ENCODE measurements at places on chromosomes 4 and X. TPM values are rescaled to one million over a fixed set of nuclear protein-coding genes. Genes with fewer than 3 reads are reported as not detected.

DNA sequence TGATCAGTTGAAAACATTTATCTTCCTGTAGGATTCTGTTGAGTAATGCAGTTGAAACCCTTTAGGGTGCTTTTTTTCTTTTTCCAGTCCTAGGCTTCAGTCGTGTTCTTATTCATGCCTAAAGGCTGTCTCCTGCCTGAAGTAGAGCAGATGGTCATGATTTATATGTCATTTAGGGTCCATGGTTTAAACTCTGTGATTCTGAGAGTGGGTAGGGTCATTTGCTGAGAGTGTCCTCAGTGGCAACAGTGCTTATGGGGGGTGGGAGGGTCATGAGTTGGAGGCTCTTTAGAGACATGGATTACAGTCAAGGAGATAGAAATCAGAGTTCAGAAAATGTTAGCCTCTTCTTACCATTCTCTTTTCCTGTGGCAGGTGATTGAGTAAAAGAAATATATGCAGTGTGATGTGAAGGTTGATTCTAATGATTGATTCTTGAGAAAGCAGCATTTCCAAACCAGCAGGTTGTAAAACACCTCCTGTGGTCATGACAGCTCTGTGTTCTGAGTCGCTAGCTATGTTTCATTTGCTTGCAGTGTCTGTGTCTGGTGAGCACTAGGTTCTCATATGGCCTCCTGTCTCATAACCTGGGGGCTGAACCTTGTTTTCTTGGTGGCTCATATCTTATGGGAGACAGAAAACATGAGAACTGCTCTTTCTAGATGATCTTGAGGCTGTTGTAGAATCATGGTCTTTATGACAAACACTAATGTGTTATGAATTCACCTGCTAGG lies 60.4 kb downstream of the JADE1 start:
- H3K36me3 ChIP-seq, result no peaks in the 10 kb centered on the region
- H3K27me3 ChIP-seq, result no peaks in the 10 kb centered on the region

DNA sequence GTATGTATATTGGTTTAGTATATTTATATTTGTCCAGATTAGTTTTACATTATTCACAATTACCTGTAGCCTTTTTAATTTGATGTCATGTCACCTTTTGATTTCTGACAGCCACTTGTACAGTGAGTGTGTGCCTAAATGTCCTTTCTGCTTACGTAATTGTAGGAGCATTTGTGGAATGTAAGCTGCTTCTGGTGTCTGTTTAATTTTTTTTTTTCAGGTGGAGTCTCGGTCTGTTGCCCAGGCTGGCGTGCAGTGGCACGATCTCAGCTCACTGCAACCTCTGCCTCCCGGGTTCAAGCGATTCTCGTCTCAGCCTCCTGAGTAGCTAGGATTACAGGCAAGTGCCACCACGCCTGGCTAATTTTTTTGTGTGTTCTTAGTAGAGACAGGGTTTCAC lies 91.2 kb upstream of the XAGE2 start:
- DNase-seq, result no peak
- no peak overlapping the region for H3K27ac ChIP-seq
- peaks cover 64% of the 10 kb centered on the region for H3K27me3 ChIP-seq

GRCh38 chr4:3767570-3768288 lies 1.5 kb downstream of the ADRA2C start:
- no peak overlapping the region for H3K27ac ChIP-seq
- no peaks in the 10 kb centered on the region for H3K4me1 ChIP-seq
- H3K36me3 ChIP-seq, result no peaks in the 10 kb centered on the region
- peaks cover 64% of the 10 kb centered on the region for H3K27me3 ChIP-seq
- H3K4me3 ChIP-seq, result no peak overlapping the region

DNA sequence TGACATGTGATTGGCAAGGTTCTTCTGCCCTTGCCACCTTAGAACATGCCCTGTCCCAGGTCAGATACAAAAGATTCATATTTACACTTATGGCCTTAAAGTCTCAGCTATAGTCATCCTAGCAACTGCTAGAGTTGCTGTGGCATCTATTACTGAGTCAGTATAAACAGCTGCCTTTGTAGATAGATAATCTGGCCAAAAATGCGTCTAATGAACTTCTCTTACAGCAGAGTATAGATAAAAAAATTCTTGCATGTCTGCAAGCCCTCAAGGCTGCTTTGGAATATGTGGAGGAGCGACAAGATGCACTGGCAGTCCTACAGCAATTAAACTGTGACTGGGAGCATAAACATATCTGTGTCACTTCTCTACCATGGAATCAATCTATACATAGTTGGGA lies 1209.7 kb upstream of the PABPC4L start:
- no peak overlapping the region for H3K4me3 ChIP-seq
- DNase-seq, result no peak
- no peaks in the 10 kb centered on the region for H3K36me3 ChIP-seq
- H3K27me3 ChIP-seq, result no peaks in the 10 kb centered on the region
- H3K27ac ChIP-seq, result no peak overlapping the region

- no peaks in the 10 kb centered on the region for H3K36me3 ChIP-seq
- H3K27me3 ChIP-seq, result peaks cover 45% of the 10 kb centered on the region
- no peak overlapping the region for H3K4me3 ChIP-seq
These were observed 97.7 kb upstream of the ACSL4 start for GRCh38 chrX:109830704-109831206.

Gene BEX4
- total RNA-seq, result 44.2 TPM
